ENCODE measurements at places on chromosomes 3 and 15. TPM values are rescaled to one million over a fixed set of nuclear protein-coding genes. Genes with fewer than 3 reads are reported as not detected.

GRCh38 chr3:157079676-157080369 is 80.1 kb downstream of the CCNL1 start:
- no peak for DNase-seq

DNA sequence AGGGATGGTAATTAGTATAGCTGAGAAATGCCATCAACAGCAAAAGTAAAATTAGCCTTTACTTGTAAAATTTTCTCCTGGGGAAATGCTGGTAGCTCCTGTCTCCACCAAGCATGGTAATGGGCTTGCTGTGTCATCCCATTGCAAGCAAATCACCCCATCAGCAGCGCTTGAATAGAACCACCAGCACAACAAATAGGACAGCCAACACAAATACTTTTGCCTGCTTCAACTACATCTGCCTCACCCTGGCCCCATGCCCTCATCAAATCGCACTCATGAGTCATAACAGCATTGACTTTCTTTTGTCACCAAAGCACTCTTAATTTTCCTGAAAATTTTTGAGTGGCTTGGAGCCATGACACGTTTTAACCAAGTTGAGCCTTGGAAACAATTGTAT is 52.6 kb downstream of the ERC2 start:
- no peak for DNase-seq

DNA sequence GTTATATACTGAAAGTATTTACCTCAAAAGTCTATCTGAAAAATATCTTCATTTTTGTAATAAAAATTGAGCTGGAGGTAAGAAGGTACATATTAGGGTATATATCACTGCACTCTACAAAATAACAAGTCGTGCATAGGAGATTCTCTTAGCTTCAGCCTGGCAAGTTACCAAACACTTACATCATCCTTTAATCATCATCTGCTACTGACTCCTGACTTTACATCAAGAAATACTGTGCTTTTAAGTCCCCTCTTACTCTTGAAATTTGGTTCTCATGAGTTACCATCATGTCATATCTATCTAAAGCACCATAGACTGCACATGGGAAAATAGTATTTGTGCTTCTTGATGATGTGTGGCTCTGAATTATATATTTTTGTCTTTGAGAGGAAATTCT is 50.8 kb downstream of the LYSMD4 start:
- DNase-seq, result peak; percentile 51

- DNase-seq, result no peak
These were observed 234.4 kb upstream of the ADAMTS9 start for GRCh38 chr3:64922213-64922612.

GRCh38 chr3:132083583-132084279 is 48.9 kb upstream of the CPNE4 start:
- DNase-seq, result no peak

DNA sequence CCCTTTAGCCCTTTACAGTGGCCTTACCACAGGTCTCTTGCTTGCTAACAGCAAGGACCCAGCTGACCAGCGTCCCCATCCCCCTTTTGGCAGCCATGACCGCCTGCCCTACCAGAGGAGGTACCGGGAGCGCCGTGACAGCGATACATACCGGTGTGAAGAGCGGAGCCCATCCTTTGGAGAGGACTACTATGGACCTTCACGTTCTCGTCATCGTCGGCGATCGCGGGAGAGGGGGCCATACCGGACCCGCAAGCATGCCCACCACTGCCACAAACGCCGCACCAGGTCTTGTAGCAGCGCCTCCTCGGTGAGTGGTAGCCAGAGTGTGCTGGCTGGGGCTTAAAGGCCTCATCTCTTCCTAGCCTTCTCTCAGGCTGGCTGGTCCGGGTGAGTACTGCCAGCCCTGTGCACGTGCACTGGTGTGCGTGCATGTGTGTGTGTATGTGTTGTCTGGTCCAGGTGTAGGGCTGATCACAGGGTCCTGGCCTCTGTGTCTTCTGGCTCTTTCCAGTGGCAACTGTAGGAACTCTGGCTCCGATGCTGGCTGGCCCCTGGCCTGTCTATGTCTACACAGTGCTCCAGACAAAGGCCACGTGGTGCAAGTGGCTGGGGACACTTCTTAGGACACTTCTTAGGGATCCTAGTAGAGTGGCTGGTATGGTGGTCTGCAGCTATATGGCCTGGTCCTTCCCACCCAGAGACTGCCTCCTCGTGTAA is 4.4 kb downstream of the CLK3 start:
- no peak for DNase-seq

DNA sequence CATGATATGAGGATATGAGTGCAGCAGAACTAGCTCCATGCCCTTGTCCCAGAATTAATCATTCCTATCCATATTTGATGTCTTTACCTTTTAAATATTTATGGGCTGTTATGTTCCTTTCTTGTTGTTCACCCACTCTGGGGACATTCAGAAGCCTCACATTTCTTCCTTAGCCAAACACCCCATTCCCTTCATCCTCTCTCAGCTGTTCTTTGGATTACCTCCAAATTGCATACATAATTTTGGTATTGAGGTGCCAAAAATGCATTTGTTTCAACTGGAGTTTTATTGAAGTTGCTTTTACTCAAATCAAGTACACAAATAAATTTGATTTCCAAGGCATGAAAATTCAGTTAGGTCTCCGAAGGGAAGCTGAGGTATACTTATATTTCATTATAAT is 51.4 kb downstream of the CHL1 start:
- DNase-seq, result no peak

- no peak for DNase-seq
These were observed 147.1 kb upstream of the ICE2 start for GRCh38 chr15:60626051-60626450.

DNA sequence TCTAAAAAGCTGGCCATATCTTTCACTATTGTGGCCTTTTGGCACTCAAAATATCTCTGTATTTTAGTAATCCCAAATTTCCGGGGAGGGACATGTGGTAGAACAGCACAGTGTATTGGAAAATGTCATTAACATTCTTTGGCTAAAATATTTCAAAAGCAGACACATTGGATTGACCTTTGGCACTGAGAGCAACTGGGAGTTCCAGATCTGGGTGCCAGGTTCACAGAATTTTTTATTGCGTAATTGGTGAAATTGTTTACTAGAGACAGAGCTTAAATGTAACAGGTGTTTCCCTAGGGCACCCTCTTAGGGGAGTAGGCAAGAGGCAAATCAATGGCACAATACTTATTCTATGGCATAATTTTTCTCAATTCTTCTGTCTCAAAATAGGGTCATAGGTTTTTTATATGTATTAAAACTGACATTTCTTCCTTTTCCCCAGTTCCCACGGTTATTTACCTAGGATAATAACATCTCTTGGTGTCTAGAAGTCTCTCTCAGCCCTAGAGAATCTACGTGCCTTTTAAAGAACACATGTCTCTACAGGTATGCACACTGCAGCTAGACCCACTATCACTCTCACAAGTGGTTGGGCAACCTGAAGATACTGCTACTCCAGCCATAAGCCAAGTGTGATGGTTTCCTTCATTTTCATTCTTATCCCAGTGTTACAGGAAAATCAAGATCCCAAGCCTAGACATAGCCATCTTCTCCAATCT is 10.6 kb downstream of the RBMS3 start:
- DNase-seq, result no peak

- DNase-seq, result no peak
These were observed 360.4 kb upstream of the TGFBR2 start for GRCh38 chr3:30245858-30246622.

- no peak for DNase-seq
These were observed 1552.3 kb downstream of the OTOL1 start for GRCh38 chr3:163048881-163049280.

GRCh38 chr3:120203016-120203415 is 82.0 kb downstream of the GPR156 start:
- DNase-seq, result peak; percentile 63

- no peak for DNase-seq
These were observed 314.2 kb downstream of the LPP start for GRCh38 chr3:188468196-188468595.

DNA sequence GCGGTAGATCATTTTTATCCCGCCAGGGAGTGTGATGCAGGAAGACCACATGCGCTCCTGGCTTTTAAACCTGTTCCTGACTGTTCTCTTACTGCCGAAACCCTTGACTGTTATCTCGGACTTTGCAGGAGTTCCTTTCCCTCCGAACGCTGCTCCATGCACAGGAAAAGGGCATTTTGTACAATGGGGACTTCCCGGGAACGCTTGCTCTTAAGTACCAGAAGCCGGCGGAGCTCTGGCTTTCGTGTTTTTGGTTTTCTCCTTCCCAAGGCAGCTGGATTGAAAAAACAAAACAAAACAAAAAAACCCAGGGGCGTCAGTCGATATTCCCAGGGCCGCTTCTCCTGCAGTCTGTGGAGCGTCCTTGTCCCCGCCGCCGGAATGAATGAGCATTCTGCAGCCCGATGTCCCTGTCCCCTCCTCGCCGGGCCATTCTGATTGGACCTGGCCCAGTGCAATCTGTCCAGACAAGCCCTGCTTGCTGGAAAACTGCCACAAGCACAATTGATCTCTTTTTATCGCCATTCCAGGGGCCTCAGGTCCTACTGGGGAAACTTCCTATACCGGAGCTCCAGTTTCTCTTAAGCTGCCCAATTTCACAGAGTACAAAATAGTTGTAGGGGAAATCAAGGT is 44.8 kb downstream of the SLC6A1 start:
- no peak for DNase-seq

DNA sequence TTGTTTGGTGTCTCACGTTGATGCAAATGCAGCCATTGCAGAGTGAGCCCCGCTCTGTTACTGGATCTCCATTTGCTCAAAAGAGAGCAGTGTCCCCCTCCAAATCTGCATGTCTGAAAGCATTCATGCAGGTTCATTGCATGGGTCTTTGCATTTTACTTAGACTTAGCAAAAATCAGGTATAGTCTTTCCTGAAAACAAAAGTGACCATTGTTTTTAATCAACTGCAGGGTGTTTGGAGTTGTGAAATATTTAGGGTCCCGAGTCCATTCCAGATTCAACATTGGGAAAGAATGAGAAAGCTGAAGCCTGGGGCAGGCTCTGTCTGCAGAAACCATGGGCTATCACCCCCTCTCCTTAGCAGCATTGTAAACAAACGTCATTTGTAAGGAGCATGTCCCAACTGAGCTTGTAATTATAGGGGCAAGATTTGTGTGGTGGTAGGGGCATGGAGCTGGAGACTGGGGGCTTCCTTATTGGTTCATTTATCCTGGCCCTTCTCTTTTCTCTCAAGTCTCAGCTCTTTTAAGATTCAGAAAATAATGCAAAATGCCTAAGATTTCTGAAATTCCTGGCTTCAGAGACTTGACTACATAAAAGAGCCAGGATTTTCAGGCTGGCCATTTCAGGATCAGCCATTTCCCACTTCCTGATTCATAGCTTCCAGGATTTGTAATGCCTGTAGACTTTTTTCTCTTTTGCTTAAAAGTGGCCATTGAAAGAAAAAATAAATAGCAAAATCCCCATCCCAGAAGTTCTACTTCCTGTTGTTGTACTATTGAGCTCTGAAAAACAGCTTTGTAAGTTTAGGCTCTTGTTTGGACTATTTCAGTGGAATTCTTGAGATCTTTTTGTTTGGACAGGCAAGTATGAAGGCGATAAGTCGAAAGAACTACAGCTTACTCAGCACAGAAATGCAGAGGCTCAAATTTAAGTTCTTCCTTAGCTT is 23.0 kb downstream of the IGF1R start:
- DNase-seq, result peak; percentile 50

DNA sequence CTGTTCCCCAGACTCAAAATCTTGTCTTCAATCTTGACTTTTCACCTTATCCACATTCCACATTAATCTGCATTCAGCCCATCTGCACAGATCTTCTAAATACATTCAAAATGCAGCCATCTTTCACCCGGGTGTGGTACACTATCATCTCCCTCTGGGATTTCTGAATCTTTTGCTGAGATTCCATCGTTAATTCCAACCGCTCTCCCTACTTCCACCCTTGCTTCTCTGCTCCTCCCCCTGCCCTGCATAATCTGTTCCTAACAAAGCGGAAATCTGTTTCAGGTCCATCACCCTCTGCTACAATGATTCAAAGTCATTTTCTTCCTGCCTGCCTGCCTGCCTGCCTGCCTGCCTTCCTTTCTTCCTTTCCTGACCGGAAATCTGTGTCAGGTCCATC is 7.9 kb upstream of the GOLGA8B start:
- DNase-seq, result no peak

- DNase-seq, result no peak
These were observed 175.6 kb upstream of the WNT5A start for GRCh38 chr3:55662683-55663082.

DNA sequence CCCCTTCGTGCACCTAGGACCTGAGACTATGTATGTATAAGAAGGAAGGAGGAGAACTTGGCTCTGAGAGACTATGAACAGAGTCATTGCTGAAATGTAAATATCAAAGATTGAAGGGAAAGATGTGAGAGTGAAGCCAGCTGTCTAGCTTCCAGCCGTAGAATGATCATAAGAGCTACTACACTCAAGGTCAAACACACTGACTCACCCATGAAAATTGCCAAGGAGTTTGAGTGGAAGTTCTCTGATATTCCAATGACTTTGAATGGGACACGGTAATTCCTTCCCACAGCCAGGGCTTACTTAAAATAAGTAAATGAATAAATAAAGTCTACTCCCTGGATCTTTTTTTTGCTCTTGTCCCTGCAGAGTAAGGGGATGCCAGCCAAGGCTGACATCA is 398.9 kb upstream of the TPRG1 start:
- no peak for DNase-seq

DNA sequence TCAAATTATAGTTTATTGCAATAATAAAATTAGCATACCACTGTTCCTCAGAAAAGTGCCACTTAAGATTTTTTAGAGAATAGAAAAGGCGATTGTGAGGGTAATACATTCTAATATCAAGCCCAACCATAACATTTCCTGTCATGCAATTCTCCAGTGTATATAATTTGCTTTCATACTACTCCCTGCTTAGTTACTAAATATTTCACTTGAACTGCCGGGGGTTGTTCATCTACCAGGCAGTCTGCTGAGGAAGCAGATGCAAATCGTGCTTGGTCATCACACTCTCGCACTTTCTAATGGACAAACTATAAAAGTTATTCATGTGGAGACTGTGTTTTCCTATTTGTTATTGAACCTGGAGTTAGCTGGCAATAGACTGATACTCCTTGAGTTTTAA is 645.6 kb upstream of the CBLB start:
- no peak for DNase-seq

- no peak for DNase-seq
These were observed 553 bp upstream of the RTP4 start for GRCh38 chr3:187367561-187368103.

- no peak for DNase-seq
These were observed 14.9 kb downstream of the SERPINI1 start for GRCh38 chr3:167750272-167750971.

GRCh38 chr3:192064959-192065358 is 604.0 kb downstream of the PYDC2 start:
- no peak for DNase-seq

- DNase-seq, result no peak
These were observed 305.4 kb downstream of the MEX3B start for GRCh38 chr15:81740416-81740815.

The SLC22A14 gene
- 0.30 TPM for total RNA-seq

The OR4M2 gene
- not detected for total RNA-seq

The SH2D7 gene
- not detected for total RNA-seq

The FAM107A gene
- total RNA-seq, result 0.59 TPM

The UMPS gene
- total RNA-seq, result 25.7 TPM

The MAP6D1 gene
- 1.2 TPM for total RNA-seq

The MFSD1 gene
- total RNA-seq, result 62.8 TPM

The TMEM45A gene
- 335 TPM for total RNA-seq

The TMCC1 gene
- total RNA-seq, result 21.5 TPM

The TARS3 gene
- total RNA-seq, result 15.6 TPM

The RPP14 gene
- 13.2 TPM for total RNA-seq
